ENCODE measurements at places on chromosomes 1 and 21. TPM values are rescaled to one million over a fixed set of nuclear protein-coding genes. Genes with fewer than 3 reads are reported as not detected.

DNA sequence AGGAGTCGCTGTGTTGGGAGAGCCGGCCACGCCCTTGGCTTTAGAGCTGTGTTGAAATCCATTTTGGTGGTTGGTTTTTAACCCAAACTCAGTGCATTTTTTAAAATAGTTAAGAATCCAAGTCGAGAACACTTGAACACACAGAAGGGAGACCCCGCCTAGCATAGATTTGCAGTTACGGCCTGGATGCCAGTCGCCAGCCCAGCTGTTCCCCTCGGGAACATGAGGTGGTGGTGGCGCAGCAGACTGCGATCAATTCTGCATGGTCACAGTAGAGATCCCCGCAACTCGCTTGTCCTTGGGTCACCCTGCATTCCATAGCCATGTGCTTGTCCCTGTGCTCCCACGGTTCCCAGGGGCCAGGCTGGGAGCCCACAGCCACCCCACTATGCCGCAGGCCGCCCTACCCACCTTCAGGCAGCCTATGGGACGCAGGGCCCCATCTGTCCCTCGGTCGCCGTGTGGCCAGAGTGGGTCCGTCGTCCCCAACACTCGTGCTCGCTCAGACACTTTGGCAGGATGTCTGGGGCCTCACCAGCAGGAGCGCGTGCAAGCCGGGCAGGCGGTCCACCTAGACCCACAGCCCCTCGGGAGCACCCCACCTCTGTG is 4.7 kb downstream of the C1orf35 start:
- no peak for DNase-seq

GRCh38 chr1:223650465-223650864 is 15.0 kb downstream of the CAPN8 start:
- no peak for DNase-seq

GRCh38 chr1:83815330-83815729 is 183.6 kb downstream of the TTLL7 start:
- no peak for DNase-seq

B3GALT5 gene
- total RNA-seq = not detected

S100A14 gene
- total RNA-seq = not detected

Measured in OCI-LY7 (cell line).